ENCODE measurements at places on chromosomes 13 and 19.

- no peak for DNase-seq
These were observed 1.6 kb downstream of the ZNF546 start for GRCh38 chr19:39998501-39998900.

- peak; percentile 69 for DNase-seq
These were observed 52.9 kb downstream of the OR10H4 start for GRCh38 chr19:16001481-16002312.

DNA sequence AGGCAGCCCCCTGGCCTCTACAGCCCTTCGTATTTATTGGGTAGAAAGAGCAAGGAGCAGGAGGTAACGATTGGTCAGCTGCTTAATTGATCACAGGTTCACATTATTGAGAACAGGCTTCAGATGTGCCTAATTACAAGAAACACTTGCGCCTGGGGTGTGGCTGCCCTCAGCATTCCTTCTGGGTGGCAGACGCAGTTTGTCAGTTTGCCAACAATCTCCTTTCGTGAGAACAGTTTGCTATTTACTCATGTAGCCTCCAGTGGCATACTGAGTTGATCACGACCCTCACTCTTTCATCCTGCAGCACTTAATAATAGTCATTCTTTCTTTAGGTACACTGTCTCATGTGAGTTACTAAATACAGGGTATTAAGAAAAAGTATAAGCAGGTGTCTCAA lies 985.6 kb downstream of the SLITRK5 start:
- DNase-seq: no peak

- DNase-seq: no peak
These were observed 71.7 kb downstream of the TUBGCP3 start for GRCh38 chr13:112516218-112516617.

- DNase-seq: no peak
These were observed 64.8 kb upstream of the ZNF85 start for GRCh38 chr19:20858218-20858617.

DNA sequence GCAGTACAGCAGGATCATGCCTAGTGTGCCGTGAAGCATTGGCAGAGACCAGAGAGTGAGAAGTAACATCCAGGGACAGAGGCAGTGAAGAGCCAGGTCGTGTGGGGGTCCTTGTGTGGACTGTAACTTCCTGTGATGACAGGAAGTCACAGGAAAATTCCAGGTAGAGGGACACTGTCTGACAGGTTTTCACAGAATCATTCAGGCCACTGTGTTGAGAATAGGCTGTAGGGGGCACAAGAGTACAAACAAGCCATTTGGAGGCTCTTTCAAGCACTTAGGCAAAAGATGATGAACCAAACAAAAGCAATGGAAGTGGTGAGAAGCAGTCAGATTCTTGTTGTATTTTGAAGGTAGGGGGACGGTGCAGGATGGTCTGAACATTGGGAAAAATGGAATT lies 46.4 kb downstream of the N4BP2L1 start:
- no peak for DNase-seq

- no peak for DNase-seq
These were observed 308.5 kb upstream of the TMTC4 start for GRCh38 chr13:100983111-100983510.

DNA sequence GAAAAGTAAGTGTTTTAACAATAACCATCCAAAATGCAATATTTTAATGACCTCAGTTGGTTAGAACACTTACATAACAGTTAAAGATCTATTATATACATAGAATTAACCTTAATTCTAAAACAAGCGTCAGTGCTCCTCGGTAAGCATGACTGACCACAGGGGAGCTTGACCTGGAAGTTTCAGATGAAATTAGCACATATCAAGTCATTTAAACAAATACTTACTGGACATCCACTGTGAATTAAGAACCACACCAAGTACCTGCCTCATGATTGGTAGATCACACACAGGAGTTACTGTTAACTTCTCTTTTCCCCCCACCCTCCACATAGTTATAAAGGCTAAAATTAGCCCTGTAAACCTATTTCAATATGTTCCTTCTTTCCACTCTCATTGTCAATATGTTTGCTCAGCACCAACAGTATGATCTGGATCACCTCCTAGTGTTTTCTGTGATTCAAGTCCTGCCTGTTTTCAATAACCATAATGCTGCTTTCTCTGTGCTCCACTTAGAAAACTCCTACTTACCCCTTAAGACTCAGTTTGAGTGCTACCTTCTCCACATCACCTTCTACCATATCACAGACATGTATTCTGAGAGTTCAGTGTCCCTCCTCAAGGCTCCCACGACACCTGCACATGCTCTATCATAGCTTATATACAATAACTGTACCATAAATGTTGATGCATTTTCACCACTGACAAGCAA lies 209.0 kb downstream of the VWA8 start:
- DNase-seq: no peak

DNA sequence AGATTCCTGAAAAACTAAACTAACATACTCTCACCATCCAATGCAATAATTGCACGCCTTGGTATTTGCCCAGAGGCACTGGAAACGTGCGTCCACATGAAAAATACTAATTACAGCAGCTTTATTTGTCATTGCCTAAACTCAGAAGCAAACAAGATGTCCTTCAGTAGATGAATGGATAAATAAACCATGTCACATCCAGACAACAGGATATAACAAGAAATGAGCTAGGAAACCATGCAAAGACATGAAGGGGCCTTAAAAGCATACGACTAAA lies 25.0 kb downstream of the ELL start:
- DNase-seq: no peak

DNA sequence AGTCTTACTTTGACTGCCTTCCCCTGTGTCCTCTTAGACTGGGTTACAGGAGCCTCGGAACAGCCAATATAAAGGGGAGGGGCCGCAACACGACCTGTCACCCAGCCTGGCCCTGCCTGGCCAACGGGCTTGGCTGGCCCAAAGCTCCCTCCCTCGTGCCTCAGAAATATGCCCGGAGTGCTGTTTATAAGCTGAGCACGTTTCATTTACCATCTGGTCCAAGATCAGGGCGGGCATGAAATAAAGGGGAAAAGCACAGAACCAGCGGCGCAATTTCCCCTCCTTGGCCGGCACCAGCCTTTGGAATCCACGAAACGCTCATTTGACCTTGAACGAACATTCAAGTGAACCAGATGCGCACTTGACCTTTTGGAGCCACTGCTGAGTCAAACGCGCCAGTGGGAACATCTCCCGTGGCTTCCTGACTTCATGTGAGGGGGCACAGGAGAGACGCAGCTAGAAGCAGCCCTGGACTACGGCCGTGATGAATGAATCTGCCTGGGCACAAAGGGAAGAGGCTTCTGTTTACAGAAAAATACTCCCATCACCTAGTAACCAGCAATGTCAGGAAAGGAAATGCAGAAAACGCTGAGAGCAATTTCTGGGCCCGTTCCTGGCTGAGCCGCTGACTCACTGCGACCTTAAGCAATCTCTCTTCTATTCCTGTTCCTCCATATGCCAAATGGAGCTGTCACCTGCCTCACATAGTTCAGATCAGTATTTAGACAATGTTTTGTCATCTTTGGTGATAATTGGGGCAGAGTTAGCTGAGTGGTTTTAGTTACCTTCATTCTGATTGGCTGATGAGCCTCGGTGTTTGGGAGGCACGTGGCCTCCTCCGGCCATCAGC lies 53.3 kb downstream of the RFX2 start:
- peak; percentile 34 for DNase-seq

GRCh38 chr19:43820098-43820883 lies 6.8 kb upstream of the ZNF283 start:
- peak; percentile 68 for DNase-seq

DNA sequence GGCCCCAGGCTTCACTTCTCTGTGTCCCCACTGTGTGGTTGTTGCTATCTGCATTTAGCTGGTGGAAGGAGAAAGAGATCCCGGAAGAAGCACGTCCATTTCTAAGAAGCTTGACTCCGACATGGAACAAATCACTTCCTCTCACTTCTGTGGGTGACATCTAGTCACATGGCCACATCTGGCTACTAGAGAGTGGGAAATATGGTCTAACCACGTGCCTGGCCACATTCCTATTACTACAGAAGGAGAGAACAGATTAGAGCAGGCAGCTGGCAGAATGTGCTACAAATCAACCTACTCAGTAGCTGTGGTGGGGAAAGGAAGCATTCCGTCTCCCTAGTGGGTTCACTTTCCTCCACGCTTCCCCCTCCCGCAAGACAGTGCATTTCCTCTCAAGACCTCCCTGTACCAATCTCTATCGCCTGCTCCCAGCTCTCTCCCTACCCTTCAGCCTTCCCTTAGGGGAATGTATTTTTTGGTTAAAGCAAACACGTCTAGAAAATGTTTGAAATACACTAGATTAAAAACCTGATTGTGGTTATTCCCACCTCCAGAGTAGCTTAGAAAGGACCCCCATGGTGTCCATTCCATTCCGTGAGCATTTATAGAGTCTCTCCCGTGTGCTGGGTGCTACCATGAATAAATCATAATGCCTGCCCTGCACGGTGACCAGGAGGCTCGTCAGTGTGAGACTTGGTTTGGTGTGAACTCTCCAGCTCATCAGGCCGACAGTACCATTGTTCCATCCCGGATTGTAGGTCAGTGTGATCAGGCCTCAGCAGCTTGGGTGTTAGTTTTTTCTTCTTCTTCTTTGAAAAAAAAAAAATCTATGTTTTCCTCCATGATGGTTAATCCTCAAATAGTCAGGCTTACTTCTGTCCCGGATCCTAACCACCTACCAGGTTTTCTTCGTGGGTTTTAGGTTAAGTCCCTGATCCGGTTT lies 8.0 kb upstream of the AMER2 start:
- no peak for DNase-seq

DNA sequence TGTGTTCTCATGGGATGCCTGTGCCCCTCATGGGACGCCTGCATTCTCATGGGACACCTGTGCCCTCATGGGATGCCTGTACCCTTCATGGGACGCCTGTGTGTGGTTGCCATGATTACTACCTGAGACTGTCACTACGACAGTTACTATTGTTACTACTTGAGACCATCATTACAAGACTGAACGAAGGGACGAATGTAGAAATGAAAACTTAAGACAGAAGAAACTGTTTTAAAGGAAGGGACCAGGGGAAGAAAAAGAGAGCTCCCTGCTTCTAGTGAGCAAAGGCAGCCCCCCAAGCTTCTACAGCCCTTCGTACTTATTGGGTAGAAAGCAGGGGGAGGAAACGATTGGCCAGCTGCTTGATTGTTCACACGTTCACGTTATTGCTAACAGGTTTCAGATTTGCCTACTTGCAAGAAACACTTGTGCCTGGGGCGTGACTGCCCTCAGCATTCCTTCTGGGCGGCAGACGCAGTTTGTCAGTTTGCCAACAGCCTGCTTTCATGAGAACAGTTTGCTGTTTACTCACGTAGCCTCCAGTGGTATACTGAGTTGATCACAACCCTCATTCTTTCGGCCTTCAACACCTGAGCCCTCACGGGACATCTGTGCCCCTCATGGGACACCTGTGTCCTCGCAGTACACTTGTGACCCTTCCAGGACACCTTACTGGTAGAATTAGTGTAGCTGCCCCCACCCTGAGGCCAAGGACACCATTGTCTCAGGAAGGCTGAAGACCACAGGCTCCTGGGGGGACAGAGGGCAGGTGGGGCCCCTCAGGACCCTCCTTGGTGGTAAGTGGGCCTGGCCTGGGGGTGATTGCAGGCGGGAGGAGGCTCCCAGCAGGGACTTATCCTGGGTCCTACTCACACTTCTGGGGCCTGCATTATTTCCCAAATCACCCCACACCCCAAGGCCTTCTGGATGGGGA lies 2.5 kb upstream of the S1PR4 start:
- peak; percentile 65 for DNase-seq

GRCh38 chr13:113427562-113428468 lies 25.5 kb downstream of the ADPRHL1 start:
- DNase-seq: no peak

DNA sequence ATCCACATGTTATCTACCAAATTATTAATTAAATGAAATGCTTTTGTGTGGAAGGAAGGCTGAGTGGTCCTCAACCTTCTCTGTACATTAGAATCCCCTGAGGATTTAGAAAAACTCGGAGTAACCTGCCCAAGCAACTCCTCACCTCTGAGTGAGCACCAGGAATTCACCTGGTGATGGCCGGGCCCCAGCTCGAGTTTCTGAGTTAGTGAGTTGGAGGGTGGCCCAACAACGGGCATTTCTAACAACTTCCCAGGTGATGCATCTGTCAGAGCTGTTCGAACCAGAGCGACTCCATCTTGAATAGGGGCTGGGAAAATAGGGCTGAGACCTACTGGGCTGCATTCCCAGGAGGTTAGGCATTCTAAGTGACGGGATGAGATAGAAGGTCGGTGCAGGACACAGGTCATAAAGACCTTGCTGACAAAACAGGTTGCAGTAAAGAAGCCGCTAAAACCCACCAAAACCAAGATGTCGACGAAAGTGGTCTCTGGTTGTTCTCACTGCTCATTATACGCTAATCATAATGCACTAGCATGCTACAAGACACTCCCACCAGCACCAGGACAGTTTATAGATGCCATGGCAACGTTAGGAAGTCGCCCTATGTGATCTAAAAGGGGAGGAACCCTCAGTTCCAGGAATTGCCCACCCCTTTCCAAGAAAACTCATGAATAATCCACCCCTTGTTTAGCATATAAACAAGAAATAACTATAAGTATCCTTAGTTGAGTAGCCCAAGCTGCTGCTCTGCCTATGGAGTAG lies 44.2 kb upstream of the SHISA2 start:
- no peak for DNase-seq

DNA sequence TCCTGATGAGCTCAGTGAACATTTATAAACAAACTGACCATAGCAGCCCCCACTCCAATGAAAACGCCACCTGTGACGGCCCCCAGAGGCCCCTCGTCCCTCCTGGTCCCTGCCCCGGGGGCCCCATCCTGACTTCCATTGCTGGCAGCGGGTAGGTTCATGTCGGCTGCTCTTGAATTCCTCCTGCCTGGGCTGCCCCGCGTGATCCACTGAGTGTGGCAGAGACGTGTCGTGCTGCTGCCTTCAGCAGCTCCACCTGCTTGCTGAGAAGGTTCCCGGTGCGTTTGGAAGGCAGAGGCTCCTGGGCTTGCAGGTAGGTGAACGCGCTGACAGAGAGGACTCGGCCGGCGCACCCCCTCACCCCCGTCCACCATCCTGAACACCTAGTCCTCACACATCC lies 11.6 kb downstream of the C2CD4C start:
- no peak for DNase-seq

DNA sequence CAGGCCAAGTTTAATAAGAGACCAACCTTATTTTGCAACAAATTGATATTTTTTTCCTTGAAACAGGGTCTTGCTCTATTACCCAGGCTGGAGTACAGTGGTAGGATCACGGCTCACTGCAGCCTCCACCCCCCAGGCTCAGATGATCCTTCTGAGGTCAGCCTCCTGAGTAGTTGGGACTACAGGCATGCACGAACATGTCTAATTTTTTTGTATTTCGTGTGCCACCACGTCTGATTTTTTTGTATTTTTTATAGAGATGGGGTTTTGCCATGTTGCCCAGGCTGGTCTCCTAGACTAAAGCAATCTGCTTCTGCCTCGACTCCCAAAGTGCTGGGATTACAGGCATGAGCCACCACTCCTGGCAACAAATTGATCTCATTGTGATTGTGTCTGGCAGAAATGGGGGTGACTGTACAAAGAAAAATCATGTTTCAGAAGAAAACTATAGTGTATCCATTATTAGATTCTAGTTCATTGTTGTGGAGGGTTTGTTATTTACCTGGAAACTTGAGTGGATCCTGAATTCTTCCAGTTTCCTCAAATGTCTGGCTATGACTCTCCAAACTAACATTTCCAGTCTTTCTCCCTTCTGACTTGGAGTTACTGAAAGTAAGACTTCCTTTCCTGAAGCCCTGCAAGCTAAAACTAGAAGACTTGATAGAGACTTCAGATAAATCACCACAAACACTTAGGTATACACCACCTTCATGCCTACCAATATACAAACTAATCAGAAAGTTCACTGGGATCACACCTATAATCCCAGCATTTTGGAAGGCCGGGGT lies 17.3 kb upstream of the AKT2 start:
- no peak for DNase-seq

GRCh38 chr13:98060282-98060681 lies 82.6 kb upstream of the FARP1 start:
- DNase-seq: no peak
